ENCODE measurements at places on chromosomes 3 and 15. TPM values are rescaled to one million over a fixed set of nuclear protein-coding genes. Genes with fewer than 3 reads are reported as not detected.

MLH1 gene
- 31.6 TPM for total RNA-seq

THBS1 gene
- 551 TPM for total RNA-seq

ITGB5 gene
- 119 TPM for total RNA-seq

HCN4 gene
- total RNA-seq: 7.7 TPM

THPO gene
- total RNA-seq: 0.50 TPM
